ENCODE measurements at places on chromosomes 1 and 21. TPM values are rescaled to one million over a fixed set of nuclear protein-coding genes. Genes with fewer than 3 reads are reported as not detected.

GRCh38 chr1:120178799-120179756, 2.8 kb upstream of the SEC22B start:
- no peak for DNase-seq

Gene PGM1
- 3.6 TPM for total RNA-seq

Gene CDA
- total RNA-seq: not detected

Gene TEDDM1
- total RNA-seq: not detected

Gene FCRL5
- total RNA-seq: not detected

GRCh38 chr1:155389826-155390225, 69.1 kb downstream of the RUSC1 start:
- no peak for DNase-seq

GRCh38 chr1:110259770-110260169, 49.7 kb downstream of the KCNC4 start:
- DNase-seq: no peak

DNA sequence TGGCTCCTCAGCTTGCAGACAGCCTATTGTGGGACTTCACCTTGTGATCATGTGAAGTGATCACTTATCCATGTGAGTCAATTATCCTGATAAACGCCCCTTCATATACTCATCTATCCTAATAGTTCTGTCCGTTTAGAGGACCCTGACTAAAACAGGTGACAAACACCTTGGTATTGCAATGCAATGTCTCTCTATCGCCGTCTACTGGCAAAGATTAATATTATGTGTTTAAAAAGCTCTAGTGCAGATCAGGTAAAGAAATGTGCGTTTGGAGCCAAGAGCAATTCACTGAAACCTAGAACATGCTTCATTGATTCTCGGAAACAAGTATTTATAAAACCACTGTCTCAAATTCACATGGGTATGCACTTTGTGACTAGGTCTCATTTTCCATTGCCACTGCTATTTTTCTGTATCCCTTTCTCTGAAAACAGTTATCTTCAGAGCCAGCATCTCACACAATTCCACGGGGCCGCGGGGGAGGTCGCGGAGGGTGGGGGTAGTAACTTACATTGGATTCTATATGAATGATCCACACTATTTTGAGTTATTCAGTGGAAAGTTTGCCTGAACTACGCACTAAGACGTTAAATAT, 554.6 kb upstream of the NCAM2 start:
- no peak for DNase-seq

DNA sequence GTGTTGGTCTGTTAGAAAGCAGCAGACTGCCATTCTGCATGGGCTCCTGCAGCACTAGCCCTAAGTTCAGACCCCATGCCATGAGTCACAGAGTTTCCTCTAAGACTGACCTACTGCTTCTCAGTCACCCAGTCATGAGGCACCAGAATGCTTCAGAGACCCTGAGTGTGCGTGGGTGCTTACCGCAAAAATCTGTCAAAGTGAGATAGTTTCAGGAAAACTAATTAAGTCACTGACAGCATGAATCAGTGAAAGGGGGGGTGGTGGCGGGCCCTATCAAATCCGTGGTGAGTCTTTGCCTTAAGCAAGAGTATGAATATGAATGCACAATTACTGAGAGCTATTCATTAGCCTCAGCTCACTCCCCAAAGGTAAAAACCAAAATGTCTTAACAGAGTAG, 98.1 kb downstream of the KCTD3 start:
- DNase-seq: no peak

- peak; percentile 74 for DNase-seq
Observed at GRCh38 chr1:152654110-152654509, 9.1 kb upstream of the LCE2D start.

GRCh38 chr1:244466724-244467123, 5.7 kb downstream of the CATSPERE start:
- no peak for DNase-seq

- DNase-seq: no peak
Observed at GRCh38 chr21:44427241-44428120, 27.8 kb upstream of the LRRC3 start.

GRCh38 chr1:4224684-4225467, 324.8 kb upstream of the C1orf174 start:
- no peak for DNase-seq

Gene ZNF436
- total RNA-seq: 13.3 TPM

DNA sequence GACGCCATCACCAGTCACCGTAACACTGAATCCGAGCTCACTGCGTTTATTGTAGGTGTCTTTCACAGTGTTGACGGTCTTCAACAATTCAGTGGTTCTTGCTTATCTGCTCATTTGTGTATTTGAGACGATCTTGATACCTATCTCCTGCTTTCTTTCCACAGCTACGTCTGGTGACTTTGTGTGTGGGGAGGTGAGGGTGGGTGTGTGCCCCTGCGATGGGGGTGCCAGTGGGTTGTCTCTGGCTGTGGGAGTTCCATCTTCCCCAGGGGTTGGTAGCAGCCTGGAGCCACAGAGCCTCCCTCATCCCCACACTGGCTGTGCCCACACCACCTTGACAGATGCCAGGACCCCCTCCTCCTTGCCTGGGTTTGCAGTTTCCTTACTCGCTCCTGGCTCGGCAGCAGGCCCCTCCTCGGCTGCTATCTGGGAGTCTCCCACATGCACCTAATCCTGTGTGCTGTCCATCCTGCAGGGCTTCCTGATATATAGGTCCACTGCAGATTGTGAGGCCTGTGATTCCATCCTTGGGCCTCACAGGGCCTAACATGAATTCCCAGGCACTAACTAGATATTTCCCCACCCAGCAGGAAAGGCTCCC, 6.3 kb upstream of the PARP1 start:
- no peak for DNase-seq

Gene AVPR1B
- not detected for total RNA-seq

GRCh38 chr21:32209580-32209979, 69.3 kb downstream of the MIS18A start:
- no peak for DNase-seq

Gene ASPM
- 5.9 TPM for total RNA-seq

DNA sequence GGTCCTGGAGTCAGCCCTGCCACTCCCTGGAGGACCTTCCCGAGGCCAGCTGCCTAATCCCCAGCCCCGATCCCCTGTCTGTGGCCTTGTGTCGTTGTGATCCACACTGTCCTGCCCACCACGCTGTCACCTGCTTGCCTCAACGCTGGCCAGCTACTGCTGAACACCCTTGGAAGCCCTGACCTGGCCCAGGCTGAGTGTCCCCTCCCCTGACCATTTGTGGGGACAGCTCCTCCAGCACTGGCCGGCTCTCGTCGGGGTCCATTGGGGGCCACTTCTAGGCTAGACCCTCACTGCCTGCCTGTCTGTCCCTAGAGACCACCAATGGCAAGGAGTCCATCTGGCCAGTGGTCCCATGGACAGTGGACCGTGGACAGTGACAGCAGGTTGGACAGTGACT, 12.0 kb upstream of the UMODL1 start:
- no peak for DNase-seq

GRCh38 chr1:101291562-101292380, 55.0 kb downstream of the S1PR1 start:
- no peak for DNase-seq

DNA sequence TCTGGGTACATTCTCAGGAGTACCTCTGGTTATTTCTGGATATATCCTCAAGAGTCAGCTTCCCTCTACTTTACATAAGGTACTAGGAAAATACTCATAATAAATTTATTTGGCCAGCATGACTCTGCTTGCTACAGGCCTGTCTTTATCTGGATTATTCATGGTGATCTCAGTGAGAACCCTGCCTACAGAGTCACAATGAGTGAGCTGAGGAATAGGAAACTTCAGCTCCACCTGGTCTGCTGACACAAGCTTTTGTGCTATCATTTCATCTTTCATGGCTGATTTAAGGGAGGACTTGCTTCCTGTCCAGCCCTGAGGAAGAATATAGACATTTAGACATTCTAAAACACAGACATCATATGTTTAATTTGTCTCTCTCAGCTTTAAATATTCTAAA, 19.5 kb upstream of the SUCO start:
- no peak for DNase-seq

DNA sequence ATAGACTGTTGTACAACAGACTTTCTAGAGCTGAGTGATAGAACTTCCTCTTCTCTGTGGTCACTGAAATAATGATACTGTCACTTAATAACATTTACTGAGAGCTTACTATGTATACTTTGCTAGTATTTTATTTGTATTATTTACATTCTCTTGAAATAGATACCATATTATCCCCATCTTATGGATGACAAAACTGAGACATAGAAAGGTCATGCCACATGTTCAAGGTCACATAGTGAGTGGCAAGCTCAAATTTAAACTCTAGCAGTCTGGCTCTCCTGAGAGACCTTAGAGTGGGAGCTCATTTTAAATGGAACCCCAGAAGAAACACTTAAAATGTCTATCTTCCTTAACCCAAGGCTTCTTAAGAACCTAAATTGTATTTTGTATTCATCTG, 266.6 kb upstream of the CAMK1G start:
- no peak for DNase-seq

GRCh38 chr1:15740924-15741850, 1.1 kb upstream of the TMEM82 start:
- peak; percentile 86 for DNase-seq

DNA sequence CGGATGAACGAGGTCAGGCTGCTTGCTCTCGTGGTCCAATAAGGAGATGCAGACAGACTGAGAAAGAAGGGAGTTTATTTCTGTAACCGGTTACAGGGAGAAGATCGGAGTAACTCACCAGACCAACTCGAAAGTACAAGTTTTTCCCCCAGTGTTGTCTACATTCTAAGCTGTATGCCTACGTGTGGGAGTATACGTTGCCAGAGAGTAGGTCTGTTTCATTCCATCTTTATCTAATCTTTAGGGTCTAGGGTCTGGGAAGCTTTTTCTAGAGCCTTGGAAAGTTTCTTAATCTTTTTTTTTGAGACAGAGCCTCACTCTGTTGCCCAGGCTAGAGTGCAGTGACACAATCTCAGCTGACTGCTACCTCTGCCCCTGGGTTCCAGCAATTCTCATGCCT, 4.7 kb upstream of the PADI1 start:
- no peak for DNase-seq

DNA sequence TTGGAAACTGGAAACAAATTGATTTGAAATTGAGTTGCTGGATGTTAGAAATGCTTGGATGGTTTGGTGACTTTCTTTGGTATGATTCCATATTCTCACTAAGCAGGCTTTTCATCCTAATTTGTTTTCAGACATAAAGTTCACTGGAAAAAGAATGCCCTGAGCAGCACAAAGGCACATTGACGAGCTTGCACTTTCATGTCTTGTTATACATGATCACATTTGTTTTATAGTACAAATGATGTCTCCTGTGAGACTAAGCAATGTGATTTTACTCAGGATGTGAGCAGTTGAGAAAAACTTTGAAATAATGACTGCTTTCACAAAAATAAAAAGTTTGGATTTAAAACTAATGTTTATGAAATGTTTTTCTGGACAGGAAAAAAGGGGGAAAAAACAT, 63.6 kb downstream of the KCNT2 start:
- no peak for DNase-seq

Gene TEKT2
- total RNA-seq: 1.6 TPM

Gene CITED4
- 3.8 TPM for total RNA-seq

Gene TMPRSS3
- 0.71 TPM for total RNA-seq

Gene CATSPERE
- 0.59 TPM for total RNA-seq

Gene CIART
- 4.7 TPM for total RNA-seq

DNA sequence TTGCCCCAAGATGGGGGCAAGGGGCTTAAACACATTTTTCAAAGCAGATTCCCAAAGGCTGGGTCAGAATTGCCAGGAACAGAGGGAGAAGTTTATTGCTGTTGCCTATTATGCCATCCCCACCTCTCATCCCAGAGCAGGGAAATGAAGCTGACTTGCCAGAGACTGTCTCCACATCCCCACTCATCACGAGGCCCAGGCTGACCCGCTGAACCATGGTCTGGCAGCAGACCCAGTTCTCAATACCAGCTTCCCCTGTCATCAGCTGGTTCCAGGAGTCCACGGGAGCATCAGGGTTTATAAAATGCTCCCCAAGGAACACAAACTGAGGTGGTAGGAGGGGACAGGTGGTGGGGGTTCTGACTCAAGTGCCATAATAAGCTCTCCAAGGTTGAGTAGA, 605.9 kb downstream of the NPHP4 start:
- no peak for DNase-seq

- DNase-seq: no peak
Observed at GRCh38 chr1:101479945-101480344, 243.1 kb downstream of the S1PR1 start.

GRCh38 chr1:44423591-44424537, 18.8 kb downstream of the RNF220 start:
- no peak for DNase-seq

- no peak for DNase-seq
Observed at GRCh38 chr1:12542138-12542465, 75.9 kb downstream of the DHRS3 start.

Gene DCDC2B
- not detected for total RNA-seq

Measured in glutamatergic neuron (in vitro differentiated cells).